ENCODE measurements at places on chromosomes 11 and 22.

DNA sequence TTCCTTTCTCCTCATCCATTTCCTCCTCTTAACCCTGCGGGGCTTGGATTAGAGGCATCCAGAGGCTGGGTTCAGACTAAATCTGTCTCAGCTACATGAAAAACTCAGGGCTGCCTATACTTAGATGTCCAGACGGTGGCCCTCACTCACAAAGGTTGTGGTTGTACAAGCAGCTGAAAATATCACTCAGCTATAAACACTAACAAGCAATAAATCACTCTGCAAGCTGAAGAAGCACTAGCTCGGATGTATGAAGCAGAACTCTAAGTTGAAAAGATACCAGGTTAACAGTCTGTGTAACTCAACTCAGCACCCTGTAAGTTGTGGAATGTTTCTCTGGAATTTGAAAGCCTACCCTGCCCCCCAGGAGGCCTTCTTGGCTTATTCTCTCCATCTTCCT is 82.9 kb downstream of the EXT2 start:
- no peak for DNase-seq

- no peak for DNase-seq
Measured at GRCh38 chr11:133524488-133524887, 7.8 kb downstream of the OPCML start.

- peak; percentile 50 for DNase-seq
Measured at GRCh38 chr11:11178671-11179638, 174.1 kb downstream of the CSNK2A3 start.

DNA sequence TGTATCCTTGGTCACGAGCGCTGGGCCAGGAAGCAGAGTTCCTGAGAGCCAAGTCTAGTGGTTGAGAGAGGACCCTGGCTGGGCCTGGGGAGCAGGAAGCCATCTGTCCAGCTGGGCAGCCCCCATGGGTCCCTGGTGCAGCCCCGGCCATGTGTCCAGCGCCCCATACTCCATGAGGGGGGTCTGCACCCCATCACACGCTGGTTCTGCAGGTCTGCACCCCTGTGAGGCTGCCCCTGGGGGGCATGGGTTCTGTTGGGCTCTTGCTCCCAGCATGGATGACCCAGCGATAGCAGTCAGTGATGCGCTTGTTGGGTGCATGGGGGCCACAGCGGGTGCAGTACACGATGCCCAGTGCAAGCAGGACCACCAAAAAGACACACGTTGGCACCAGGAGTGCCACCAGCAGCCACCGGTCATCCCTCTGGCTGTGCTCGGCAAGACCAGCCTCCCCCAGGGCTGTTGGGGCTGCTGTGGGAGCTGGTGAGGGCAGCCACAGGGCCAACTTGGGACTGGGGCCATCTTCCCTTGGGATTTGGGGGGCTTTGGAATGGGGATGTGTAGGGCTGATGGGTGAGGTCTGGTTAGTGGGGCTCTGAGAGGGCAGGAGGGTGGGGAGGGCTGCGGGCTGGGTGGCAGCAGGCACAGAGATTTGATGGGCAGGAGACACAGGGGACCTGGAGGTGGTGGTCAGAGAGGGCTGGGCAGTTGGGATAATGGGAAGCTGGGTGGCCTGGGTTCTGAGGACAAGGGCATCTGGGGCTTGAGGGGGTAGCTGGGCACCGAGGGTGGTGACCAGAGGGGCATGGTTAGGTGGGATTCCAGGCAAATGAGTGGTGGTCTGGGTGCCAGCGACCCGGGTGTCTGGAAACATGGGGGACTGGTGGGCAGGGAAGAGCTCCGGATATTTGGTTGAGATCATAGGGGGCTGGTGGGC is 2.0 kb downstream of the CD248 start:
- no peak for DNase-seq
